Progenitor cell of endocrine pancreas (in vitro differentiated cells): ENCODE measurements at places on chromosomes 7 and 10.

- no peak for DNase-seq
Measured at GRCh38 chr10:32851301-32851700, 106.7 kb downstream of the ITGB1 start.

- DNase-seq, result no peak
Measured at GRCh38 chr7:84085147-84085546, 109.4 kb downstream of the SEMA3A start.

- no peak for DNase-seq
Measured at GRCh38 chr10:14389981-14390590, 59.4 kb upstream of the FRMD4A start.

DNA sequence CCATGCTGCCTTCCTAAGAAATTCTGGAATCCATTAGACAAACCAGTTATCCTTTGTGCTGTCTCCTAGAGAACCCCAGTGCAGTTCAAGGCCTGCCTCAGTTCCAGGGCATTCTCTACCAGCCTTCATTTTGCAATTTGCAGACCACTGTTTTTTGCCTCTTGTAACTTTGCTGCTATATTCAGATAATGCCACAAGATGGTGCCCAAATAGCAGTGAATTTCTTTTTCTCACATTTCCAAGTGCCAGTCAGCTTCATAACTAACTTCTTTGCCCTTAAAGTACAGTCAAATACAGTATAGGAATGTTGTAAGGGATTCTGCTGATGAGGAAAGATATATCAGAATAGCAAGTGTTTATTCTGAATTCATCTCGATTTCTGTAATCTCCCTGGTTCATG is 25.2 kb downstream of the LOXL4 start:
- no peak for DNase-seq

DNA sequence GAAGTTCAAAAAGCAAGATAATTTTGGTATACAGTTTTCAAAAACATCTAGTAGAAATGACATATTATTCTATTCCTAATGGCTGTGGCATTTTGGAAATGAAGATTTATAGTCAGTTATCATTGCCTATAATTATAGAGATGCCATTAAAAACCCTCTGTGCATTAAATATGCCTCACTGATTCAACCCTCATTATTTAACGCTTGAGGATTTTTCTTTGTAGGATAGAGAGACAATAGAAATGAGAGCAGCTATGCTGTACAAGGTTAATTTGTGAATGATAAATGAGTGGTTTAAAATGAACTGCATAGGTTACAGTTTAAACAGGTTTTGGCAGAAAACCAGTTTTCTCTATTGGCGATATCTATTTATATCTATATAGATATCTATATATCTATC is 32.2 kb upstream of the SEMA3A start:
- DNase-seq, result no peak
